OCI-LY7 (cell line): ENCODE measurements at places on chromosomes 6 and 20. TPM values are rescaled to one million over a fixed set of nuclear protein-coding genes. Genes with fewer than 3 reads are reported as not detected.

DNA sequence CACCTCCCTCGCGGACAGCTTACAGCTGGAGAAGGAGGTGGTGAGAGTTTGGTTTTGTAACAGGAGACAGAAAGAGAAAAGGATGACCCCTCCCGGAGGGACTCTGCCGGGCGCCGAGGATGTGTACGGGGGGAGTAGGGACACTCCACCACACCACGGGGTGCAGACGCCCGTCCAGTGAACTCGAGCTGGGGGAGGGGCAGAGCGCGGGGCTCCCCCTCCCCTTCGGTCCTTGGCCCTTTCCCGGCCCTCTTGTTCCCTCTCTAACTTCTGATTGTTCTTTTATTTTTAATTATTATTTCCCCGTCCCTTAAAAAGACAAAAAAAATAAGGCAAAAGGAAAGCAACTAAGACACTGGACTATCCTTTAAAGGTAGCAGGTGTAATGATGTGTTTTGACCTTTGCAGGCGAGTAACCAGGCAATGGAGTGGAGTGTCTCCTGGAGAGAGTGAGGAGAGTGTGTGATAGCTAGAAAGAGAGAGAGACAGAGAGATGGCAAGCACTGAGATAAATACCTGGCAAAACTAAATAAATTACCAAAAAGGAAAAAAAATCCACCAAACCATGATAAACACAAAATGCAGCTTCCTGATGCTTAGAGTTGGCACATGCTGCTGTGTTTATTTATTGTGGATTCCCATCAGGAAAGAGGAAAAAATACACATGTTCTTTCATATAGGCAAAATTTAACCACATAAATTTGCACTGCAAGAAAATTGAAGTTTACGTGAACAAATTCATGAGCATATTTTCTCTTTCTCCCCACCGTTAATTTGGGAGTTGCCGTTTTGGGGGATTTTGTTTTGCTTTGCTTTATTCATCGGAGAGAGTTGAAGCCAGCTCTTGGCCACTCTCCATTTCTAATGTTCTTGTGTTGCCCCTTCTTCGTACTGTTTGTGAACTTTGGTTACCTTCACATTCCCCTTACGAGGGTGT, 1.9 kb downstream of the POU3F2 start:
- no peak for DNase-seq

GRCh38 chr20:48906221-48906877, 15.2 kb upstream of the ARFGEF2 start:
- no peak for DNase-seq

DNA sequence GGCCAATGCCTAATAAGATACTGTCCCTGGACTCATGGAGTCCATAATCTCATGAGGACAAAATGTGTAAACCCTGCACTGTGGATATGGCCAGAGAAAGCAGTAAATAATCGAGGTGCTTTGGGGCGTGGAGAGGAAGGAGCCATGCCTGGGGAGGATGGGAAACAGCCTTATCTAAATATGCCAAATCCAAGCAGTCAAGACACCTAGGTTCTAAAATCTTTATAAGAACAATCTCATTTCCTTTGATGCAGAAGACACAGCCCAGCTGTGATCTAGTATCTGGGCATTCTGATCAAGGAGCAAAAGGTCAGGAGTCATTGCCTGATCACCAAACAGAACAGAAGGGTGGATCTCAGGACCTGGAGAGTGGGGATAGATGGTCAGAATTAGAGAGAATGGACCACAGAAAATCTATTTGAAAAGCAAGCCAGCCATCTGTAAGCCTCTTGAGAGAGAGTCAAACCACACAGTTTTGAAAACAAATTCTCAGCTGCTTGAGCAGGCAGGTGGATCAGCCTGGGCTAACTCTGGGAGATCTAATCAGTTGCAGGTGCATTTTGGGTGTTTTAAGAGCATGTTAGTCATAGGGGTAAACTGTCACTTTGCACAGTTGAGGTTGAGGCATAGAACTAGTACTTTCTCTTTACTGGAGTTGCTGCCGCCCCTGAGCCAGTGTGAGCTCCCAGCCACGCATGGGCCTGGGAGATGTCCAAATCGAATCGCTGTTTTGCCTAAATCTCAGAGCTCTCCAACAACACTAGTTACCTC, 130.8 kb upstream of the TNFAIP3 start:
- DNase-seq, result peak; percentile 62

The COL11A2 gene
- 4.5 and 4.6 TPM in 2 replicates for total RNA-seq

The SOX18 gene
- total RNA-seq, result not detected in 2 replicates

GRCh38 chr6:63799813-63800212, 164.2 kb downstream of the PHF3 start:
- DNase-seq, result no peak

- DNase-seq, result no peak
These were observed 244.3 kb downstream of the TTLL2 start for GRCh38 chr6:167569041-167569805.

The UBD gene
- not detected in 2 replicates for total RNA-seq

DNA sequence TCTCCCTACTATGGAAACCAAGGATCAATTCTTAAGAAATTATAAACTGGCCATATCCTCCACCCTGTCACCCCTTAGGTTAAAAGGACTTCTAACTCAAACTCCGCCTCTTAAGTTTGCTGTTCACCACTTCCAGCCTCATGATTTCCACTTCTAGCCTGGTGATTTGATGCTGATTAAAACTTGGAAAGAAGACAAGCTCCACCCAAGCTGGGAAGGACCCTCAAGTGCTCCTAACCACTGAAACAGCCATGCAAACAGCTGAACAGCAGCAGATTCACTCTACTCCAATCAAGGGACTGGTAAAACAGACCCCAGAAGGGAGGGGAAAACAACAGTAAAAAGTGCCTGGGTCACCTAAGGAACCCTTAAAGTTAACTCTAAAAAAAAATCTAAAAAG, 10.3 kb downstream of the LCA5 start:
- DNase-seq, result no peak

The REPS1 gene
- total RNA-seq, result 53.9 and 68.6 TPM in 2 replicates

- no peak for DNase-seq
These were observed 5.3 kb downstream of the SFTA2 start for GRCh38 chr6:30926644-30927043.

GRCh38 chr6:113318575-113318917, 538.6 kb upstream of the MARCKS start:
- DNase-seq, result no peak

- no peak for DNase-seq
These were observed 887 bp downstream of the TSPYL1 start for GRCh38 chr6:116278854-116279231.

- no peak for DNase-seq
These were observed 196.9 kb downstream of the DST start for GRCh38 chr6:56445818-56446217.

DNA sequence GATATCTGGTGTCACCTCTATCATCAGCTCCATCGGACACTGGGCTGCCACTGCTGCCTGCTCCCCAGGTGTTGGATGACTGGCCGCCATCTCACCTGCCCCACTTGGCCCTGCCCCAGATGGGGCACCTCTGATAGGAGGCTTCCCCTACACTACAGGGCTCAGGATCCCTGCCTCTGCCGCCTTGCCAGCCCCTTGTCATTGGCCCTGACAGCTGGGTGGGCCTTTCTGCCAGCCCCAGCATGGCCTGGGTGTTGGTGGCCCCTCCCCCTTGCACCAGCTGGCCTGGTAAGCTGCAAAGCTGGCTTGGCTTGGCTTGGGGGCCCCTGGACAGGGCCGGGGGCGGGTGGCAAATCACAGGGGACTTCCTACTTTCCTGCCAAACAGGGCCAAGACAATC, 10.6 kb downstream of the PACSIN1 start:
- no peak for DNase-seq

The FOXF2 gene
- not detected in 2 replicates for total RNA-seq

DNA sequence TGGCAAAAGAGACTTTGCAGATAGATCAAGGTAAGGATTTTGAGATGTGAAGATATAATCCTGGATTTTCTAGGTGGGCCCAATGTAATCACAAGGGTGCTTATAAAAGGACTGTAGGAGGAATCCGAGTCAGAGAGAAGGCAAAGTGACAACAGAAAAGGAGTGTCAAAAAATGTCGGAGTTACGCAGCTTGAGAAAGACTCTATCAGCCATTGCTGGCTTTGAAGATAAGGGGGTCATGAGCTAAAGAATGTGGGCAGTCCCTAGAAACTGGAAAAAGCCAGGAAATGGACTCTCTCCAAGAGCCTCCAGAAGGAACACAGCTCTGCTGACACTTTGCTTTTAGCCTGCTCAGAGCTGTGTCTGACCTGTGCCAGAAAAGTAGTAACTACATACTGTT, 8.7 kb upstream of the RWDD1 start:
- no peak for DNase-seq

DNA sequence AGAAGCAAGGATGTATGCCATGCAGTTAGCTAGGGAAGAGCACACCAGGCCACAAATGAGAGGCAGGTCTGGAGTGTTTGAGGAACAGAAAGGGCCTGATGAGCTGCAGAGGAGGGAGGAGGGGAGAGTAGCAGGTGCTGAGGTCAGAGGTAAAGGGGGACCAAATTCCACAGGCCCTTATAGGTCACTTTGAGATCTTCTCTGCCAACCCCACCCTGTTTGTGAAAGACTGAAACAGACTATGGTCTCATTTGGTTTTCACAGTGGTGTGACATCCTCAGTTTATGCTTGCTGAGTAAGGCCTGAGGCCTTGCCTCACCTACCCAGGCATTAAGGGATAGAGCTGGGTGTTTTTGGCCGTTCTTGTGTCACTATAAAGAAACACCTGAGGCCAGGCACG, 187.7 kb upstream of the MYLIP start:
- DNase-seq, result no peak

DNA sequence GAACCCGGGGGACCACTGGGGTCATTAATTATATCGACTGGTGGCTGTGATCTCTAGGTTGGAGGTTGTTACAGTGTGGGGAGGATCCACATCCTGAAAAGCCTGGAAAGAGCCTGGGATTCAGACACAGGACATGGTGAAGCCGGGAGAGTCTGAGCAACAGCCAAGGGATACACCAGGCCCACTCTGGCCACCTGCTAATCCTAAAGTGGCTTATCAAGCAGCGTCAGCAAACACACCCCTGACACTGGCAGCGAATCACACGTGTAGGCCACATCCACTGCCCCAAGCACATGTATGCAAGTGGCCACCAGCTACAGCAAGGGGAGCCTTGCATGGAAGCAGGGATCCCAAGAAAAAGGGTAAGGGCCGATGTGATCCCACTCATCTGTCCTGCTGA, 41.0 kb downstream of the GFOD1 start:
- DNase-seq, result no peak

The ZC2HC1B gene
- not detected in 2 replicates for total RNA-seq

GRCh38 chr6:169271158-169271876, 17.7 kb upstream of the THBS2 start:
- DNase-seq, result no peak

DNA sequence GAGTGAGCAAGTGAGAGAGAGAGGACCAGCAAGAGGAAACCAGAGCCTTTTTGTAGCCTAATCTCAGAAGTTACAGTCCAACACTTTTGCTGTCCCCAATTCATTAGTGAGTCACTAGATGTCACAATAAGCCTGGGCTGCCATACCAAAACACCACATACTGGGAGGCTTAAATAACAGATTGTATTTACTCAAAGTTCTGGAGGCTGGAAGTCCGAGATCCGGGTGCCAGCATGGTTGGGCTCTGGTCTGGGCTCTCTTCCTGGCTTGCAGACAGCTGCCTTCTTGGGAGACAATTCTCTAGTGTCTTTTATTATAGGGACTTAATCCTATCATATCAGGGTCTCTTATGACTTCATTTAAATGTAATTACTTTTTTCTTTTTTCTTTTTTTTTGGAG, 50.7 kb upstream of the FERMT1 start:
- DNase-seq, result no peak

- DNase-seq, result no peak
These were observed 85.9 kb downstream of the VIP start for GRCh38 chr6:152836523-152836922.

- DNase-seq, result no peak
These were observed 6.3 kb upstream of the SMIM28 start for GRCh38 chr6:138371452-138371711.

The FNDC11 gene
- total RNA-seq, result 2.1 and 3.0 TPM in 2 replicates

- no peak for DNase-seq
These were observed 1.8 kb upstream of the ABT1 start for GRCh38 chr6:26594730-26595632.

GRCh38 chr6:22882581-22882980, 313.2 kb downstream of the HDGFL1 start:
- no peak for DNase-seq

DNA sequence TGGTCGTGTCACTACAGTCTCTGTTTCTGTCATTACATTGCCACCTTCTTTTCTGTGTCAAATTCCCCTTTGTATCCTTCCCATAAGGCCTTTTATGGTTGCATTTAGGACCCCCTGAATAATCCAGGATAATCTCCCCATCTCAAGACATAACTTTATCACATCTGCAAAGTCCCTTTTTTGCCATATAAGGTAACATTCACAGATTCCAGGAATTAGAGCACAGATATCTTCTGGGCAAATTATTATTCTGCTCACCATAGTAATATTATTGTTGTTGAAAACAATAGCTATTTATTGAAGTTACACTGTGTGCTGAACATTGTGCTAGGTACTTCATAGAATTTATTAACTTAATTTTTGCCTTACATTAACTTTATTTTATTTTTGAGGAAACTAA, 159.1 kb downstream of the TFAP2B start:
- DNase-seq, result no peak

- no peak for DNase-seq
These were observed 98.8 kb upstream of the CEP85L start for GRCh38 chr6:118750143-118750542.

DNA sequence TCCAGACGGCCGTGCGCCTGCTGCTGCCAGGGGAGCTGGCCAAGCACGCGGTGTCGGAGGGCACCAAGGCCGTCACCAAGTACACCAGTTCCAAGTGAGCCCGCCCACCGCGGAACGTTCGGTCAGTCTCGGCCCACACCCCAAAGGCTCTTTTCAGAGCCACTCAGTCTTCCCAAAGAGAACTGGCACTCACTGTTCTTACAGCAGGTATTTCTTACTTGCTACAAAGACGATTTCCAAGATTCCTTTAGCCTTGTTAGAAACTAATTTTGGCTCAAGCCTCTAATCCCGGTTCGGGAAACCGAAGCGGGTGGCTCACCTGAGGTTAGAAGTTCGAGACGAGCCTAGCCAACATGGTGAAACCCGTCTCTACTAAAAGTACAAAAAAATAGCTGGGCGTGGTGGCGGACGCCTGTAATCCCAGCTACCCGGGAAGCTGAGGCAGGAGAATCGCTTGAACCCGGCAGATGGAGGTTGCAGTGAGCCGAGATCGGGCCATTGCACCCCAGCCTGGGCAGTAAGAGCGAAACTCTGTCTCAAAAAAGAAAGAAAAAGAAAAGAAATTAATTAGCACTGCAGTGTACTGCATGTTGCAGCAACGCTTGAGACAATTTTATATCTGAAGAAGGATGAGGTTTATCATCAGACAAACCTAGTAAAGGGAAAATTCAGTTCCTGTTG, 73.1 kb downstream of the OR2B2 start:
- DNase-seq, result peak; percentile 53

DNA sequence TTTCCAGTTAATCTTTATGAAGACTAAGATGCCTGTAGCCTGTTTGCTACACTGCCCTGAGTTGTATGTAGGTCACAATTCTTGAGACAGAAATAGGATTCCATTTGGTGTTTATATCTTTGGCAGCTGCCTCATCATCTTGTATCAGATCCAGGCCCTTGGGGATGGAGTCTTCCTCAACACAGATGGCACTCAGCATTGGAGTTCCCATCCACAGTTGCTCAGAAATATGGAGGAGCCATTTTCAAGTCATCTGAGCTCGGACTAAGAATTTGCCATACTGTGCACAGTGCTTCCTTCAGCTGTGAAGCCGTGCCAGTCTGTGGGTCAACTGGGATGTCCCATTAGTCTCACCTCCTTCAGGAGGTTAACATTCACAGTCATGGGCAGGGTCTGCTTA, 156.6 kb downstream of the ZDHHC14 start:
- no peak for DNase-seq

The PDYN gene
- total RNA-seq, result not detected in 2 replicates

The NFKBIE gene
- 22.4 and 24.8 TPM in 2 replicates for total RNA-seq

- DNase-seq, result peak; percentile 63
These were observed 121.8 kb downstream of the SASH1 start for GRCh38 chr6:148464319-148465010.

The RAET1L gene
- not detected in 2 replicates for total RNA-seq
